ENCODE measurements at places on chromosomes 13 and 19. TPM values are rescaled to one million over a fixed set of nuclear protein-coding genes. Genes with fewer than 3 reads are reported as not detected.

The LAIR1 gene
- not detected for total RNA-seq

The GET3 gene
- total RNA-seq = 129 TPM

The SLC8A2 gene
- total RNA-seq = not detected

The PABPC3 gene
- under 0.01 TPM for total RNA-seq

The ZSCAN1 gene
- not detected for total RNA-seq

The TEX26 gene
- not detected for total RNA-seq

The METTL21C gene
- total RNA-seq = not detected

All from IMR-90 (cell line).